HuH-7 (cell line): ENCODE measurements at places on chromosomes 6 and 20.
A peak's percentile ranks its signal among the peaks of the same experiment; 100 is the strongest.

DNA sequence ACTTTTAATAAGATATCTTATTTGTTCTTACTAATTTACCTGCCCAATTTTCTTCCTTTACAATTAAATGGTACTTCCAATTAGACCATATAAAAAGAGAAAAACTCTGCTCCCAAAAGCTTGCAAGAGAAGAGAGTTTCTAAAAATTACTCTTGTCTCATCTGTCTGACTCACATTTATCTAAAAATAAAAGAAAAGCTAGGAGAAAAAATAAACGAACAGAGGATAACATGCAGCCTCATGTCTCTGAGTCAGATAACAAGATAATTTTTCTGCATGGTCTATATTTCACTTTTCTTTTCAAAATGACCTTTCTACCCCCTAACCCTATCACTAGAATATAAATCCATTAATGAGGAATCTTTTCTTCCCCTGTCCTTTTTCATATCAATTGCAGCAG is 127.2 kb upstream of the TCF21 start:
- no peak for DNase-seq

GRCh38 chr6:168877821-168878282 is 375.8 kb downstream of the THBS2 start:
- DNase-seq, result no peak

DNA sequence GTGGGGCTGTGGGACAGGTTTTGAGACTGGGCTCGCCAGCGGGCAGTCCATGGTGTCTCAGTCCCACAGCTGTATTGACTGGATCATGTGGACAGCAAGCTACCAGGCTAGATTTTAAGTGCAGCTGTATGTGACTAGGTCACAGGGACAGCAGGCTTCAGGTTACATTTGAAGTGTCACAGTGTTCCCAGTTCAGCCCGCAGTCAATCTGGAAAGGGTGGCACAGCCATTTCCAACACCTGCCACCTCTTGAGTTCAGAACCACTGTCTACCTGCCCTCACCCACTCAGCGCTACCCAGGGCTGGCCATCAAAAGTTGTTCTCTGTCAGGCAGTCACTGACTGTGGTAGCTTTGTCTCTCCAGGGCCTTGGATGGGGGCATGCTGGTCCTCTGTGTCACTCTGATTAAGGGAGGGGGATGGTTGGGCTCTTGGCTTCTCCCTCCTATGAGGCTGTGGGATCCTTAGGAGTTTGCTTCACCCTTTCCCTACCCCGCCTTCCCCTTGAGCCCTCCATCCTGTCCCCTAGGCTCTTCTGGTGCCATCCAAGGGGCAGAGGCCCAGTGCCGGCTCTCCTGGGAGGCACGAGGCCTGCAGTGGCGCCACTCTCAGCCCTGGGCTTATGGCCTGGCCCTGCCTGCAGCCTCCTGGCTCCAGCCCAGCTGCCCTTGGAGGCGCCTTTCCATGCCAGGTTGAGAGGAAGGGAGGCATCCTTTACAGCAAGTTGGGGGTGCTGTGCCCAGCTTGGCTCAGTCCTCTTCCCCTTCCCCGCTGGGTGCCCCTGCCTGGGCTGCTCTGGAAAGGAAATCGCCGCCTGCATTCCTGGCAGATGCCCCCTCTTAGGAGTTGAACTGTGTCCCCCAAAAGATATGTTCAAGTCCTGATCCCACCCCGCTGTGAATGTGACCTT is 44.9 kb downstream of the PNLDC1 start:
- no peak for DNase-seq

GRCh38 chr6:21533678-21534077 is 59.9 kb upstream of the SOX4 start:
- DNase-seq, result no peak

GRCh38 chr20:62285722-62286121 is 17.1 kb upstream of the ADRM1 start:
- no peak for DNase-seq

DNA sequence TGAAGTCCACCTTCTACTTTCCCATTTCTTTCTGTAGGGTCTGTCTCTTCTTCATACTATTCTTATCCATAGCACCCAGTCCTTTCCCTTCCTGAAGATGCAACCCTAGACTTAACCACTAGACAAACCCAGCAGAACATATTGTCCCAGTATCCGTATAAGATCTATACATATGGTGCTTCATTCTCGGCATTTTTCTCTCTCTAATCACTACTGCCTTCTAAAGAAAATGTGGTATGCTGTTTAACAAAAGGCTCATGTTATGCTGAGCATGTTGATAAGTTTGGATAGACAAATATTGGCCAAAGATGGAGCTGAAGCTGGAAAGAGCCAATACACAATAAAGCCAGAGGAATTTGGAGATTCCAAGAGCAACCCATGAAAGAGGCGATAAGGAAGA is 212.6 kb downstream of the MAFB start:
- DNase-seq, result no peak

DNA sequence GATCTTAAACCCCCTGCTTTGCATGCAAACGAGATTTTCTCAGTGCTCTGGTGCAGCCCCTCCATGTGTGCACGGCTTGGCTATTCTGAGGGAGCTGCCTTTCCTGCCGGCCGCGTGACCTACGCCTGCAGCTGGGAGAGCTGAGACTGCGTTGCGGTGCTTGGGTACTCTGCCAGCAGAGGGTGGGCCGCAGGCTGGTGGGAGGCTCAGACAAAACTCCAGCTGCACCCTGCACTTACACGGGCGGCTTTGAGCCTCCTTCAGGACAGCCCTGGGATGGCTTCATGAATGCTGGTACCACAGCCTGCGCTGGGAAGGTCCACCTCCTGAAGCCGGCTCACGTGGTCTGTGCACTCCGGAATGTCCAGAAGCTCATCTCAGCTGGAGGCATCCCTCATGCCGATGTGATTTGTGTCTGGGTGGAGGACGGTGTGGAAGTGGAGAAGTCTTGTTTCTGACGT is 223.7 kb downstream of the DLL1 start:
- no peak for DNase-seq

- no peak for DNase-seq
Observed at GRCh38 chr6:116443105-116443504, 18.1 kb upstream of the CALHM6 start.

DNA sequence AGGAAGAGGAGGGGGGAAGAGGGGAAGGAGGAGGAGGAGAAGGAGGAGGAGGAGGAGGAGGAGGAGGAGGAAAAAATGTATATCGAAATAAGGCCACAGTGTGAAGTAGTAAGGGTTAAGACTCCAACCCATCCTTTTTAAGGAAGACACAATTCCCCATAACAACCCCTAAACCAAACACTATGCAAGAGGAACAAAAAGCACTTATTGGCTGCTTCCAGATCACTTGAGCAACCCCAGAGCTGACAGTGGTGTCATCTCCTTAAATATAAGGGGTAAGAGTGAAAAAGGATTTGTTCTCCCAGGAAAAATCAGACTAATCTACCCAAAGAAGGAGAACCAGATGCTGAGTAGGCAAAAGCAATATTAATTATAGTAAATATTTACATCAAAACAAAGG is 169.1 kb upstream of the SASH1 start:
- no peak for DNase-seq

- DNase-seq, result no peak
Observed at GRCh38 chr6:139533573-139534471, 159.4 kb upstream of the CITED2 start.

GRCh38 chr6:110534731-110535492 is 58.5 kb upstream of the SLC22A16 start:
- DNase-seq, result no peak

DNA sequence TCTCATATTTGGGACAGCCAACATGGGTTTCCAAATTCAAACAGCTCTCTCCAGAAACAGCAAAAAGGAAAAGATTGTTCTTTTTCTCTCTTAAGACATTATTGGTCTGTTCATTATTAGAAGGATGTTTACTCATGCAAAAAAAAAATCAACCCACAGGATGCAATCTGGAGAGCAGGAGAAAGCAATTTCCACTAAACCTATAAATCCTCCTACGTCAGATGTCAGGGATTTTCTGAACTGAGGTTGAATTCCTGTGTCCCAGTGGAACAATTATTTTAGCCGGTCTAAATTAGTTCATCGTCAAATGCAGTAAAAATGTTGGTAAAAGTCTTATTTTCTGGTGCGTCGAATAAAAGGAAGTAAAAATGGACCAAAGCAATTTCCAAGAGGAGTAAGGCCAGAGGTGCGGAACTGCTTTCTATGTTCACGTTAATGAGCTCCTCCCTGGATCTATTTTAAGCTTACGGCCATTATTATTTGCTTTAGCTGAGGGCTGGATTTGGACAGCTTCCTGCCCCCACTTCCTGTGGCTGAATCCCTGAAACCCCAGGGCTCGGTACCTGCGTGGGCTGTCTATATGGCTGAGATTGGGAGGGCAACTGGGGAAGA is at the start of gene GABRR1:
Gene GABRR1, minus strand, starts transcription at position 60 of the 612 bp plus-strand sequence. Its CDS starts 36 bp downstream, at position 24.
- DNase-seq, result no peak

DNA sequence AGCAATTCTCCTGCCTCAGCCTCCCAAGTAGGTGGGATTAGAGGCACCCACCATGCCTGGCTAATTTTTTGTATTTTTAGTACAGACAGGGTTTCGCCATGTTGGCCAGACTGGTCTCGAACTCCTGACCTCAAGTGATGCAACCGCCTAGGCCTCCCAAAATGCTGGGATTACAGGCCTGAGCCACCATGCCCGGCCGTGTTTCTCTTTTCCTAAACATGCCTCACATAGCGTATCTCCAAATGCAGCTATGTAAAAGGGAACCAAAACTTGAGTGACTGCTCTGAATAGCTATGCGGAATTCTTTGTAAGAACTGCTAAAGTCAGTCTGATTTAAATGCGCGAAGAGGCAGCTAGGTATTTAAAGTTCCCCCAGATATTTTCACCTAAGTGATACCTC is 20.5 kb downstream of the BPIFA2 start:
- no peak for DNase-seq

GRCh38 chr6:100633096-100633777 is 168.5 kb upstream of the SIM1 start:
- DNase-seq, result peak; percentile 17

- DNase-seq, result no peak
Observed at GRCh38 chr6:11251553-11252360, 19.3 kb upstream of the NEDD9 start.

DNA sequence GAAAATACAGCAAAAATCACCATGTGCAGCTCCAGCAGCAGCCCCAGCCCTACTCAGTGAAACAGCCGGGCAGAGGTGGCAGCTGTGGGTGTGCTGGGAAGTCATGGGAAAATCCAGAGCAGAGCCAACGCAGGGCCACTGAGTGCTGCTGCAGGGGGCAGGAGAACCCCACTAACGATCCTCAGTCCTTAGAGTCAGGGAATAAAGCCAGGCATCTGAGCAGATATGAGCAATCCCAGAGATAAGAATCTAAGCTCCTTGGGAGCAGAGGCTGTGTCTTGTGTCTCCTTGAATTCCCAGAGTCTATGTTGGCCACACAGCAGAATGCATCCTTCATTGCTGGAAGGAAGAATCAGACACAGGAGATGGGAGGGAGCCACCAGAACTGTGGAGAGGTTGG is 493.1 kb upstream of the MAP3K7 start:
- no peak for DNase-seq

DNA sequence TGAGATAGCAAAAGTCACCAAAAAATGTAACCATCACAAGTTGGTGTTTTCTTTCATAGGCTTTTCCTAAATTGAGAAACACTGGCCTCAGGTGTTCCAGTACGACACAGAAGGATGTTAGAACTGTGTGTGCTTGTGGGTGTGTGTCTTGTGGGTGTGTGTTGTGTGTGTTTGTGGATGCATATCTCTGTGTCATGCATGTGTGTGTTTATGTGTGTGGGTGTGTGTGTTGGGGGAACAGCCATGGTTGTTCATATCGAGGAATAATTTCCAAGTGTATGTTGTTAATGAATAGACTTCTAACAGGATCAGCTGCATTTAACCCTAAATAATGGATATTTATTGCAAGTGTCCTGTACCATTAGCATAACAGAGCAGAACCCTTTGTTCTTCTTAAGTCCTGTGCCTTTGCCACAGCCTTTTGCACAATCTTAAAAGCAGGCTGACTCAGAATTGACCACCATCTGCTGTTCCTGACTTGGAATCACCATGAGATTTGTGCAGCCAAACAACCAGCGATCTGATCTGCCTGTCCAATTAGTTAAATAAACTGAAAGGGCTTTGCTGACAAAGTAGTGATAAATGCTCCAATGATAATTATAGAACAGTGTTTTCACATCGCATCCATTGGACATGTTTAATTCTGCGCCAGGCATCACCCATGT is 7.6 kb downstream of the CD93 start:
- no peak for DNase-seq

DNA sequence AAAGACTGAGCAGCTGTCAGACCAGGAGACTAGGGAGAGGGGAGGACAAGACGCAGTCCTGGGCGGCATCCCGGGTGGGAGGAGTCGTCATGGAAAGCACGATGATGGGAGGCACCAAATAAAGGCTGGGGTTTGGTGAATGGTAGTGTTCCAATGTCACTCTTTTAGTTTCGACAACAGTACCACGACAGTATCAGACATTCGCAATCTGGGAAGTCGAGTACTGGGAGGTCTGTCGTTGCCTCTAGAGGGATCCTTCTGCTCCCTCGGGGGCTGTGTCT is 32.1 kb downstream of the PSMG4 start:
- no peak for DNase-seq

GRCh38 chr6:25463441-25463840 is 184.3 kb downstream of the CARMIL1 start:
- no peak for DNase-seq
